Activated T-helper 9 cell treated with anti-CD3 and anti-CD28 coated beads, Interleukin-2, amount 50 U/mL, for 16 hours (primary cell): ENCODE measurements at places on chromosomes 4 and X.

GRCh38 chr4:118752551-118752950 lies 67.4 kb downstream of the METTL14 start:
- DNase-seq = no peak

- DNase-seq = no peak
These were observed 1.5 kb downstream of the FRMPD3 start for GRCh38 chrX:107450823-107451509.

- no peak for DNase-seq
These were observed 731.3 kb downstream of the DMD start for GRCh38 chrX:32480019-32480418.

GRCh38 chr4:71293705-71294104 lies 45.1 kb upstream of the SLC4A4 start:
- no peak for DNase-seq

GRCh38 chr4:38133711-38134480 lies 173.7 kb downstream of the PTTG2 start:
- DNase-seq = no peak

GRCh38 chr4:74112399-74113105 lies 13.6 kb upstream of the CXCL2 start:
- DNase-seq = no peak
